ENCODE measurements at places on chromosomes 13 and 19.

DNA sequence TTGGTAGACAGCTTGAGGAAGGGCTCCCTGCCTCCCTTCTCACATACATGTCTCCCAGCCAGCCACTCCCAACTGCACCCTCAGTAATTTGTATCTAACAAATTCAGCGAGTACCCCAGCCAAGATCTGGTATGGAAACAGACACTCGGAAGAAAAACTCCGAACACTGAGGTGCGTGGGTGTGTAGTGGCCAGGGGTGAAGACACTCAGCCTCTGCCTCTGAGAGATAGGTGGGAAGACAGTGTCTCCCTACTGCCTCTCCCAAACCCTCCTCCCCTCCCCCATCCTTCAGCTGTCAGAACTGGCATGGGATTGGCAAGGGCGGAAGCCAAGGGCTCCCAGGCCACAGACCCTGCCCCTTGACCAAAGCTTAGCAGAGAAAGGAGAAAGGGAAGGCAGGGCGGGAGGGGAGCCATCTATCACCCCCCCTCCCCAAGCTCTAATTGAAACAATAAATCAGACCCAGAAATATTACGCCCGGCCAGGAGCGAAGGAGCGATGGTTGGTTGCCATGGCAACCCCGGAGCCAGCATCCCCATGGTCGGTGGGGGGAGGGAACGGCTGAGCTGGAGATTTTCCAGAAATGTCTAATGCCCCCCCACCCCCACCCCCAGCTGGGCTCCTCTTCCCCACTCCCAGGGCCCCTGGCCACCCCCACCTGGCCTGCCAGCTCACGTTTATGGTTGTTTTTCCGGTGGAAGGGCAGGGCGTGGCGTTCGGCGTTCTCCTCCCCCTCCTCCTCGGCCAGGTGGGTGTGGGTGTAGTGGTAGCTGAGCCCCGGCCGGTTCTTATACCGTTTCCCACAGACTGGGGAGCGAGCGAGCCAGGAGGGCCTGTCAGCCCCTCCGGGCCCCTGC lies 7.0 kb downstream of the DPF1 start:
- DNase-seq, result no peak

- no peak for DNase-seq
These were observed 22.2 kb upstream of the PLPP2 start for GRCh38 chr19:313169-313987.

DNA sequence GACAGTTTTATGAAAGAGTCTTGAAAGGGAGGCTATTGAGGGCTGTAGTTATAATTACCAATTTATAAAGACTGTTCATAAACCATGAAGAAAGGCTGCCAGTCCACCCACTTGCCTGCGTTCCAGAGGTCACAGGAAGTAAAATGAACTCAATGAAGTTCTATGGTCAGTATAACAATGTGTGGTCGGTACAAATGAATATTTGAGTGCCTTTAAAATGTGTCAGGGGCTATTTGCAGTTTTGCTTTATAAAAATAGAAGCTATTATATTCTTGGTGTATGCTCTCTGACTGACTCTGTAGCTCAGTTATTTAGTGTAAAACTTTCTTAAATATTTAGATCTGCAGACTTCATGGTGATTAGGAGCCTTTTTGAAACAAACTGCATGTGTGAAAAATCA lies 47.0 kb downstream of the ESD start:
- no peak for DNase-seq

DNA sequence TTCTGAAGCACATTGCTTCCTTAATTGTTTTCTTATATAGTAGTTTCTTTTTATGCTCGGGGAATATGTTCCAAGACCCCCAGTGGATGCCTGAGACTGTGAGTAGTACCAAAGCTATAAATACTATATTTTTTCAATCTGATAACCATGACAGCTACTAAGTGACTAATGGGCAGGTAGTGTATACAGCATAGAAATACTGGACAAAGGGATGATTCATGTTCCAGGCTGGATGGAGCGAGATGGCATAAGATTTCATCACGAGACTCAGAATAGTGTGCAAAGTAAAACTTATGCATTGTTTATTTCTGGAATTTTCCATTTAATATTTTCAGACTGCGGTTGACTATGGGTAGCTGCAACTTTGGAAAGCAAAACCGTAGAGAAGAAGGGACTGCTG lies 47.9 kb upstream of the OLFM4 start:
- no peak for DNase-seq

GRCh38 chr13:70622796-70623195 lies 514.5 kb upstream of the KLHL1 start:
- no peak for DNase-seq

DNA sequence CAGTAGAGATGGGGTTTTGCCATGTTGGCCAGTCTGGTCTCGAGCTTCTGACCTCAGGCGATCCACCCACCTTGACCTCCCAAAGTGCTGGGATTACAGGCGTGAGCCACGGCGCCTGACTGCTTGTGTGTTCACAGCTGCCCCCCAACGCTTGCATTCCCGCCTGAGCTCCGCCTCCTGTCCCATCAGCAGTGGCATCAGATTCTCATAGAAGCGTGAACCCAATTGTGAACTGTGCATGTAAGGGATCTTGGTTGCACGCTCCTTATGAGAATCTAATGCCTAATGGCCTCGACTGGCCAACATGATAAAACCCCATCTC lies 75.9 kb downstream of the GADD45B start:
- DNase-seq, result no peak

DNA sequence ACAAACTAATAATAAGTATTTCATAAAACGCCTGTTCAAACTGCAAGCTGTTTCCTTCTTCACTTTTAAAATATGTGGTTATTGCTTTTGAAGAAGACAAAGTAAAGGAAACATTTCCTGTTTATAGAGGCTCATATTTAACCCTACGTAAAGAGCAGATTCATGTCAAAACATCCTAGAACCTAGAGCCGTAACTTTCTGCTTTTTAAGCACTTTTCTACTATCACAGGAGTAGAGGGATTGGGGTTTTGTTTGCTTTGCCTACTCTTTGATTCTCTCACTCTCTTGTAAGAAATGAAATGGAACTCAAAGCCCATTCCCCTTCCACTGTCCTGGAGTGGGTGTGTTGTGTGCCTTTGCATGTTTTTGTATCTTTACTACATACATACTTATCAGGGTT lies 54.0 kb upstream of the GPR183 start:
- DNase-seq, result no peak
